ENCODE measurements at places on chromosomes 3 and 15.

DNA sequence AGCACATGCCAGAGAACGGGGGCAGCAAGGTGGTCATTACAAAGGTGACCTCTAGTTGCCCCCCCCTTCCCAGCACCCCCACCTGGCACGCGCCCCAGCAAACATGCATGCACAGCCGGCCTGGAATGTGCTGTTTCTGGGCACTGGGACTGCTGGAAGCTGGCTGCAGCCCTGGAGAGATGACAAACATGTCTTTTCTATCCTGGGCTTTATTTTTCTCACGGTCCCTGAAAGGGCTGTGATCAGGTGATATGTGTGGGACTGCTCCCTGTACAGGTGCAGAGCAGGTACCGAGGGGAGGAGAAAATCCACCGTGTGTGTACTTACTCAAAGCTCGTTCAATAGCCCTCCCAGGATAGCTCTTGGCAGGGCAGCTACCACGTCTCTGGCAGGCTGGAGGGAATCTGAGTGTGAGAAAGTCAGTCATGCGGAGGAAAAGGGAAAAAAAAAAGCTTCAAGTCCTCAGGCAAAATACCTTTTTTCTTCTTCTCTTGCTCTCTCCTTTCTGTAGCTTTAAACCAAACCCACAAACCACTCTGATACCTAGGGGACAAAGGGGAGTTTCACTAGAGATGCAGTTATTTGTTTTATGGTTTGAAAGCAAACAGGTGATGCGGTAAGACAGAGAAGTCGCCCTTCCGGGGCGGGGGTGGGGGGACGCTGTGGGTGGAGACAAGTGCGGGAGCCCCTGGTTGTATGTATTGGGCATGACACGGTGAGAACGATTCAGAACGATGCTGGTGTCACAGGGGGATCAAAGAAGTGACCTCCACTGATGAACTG, 5.0 kb upstream of the HES1 start:
- H3K4me3 ChIP-seq = no peak overlapping the region
- peak overlapping the region; percentile 28 for H3K27ac ChIP-seq
- H3K4me1 ChIP-seq = peaks cover 27% of the 10 kb centered on the region
- H3K27me3 ChIP-seq = peaks cover 61% of the 10 kb centered on the region

- H3K4me3 ChIP-seq = no peak overlapping the region
- DNase-seq = no peak
- peaks cover 6% of the 10 kb centered on the region for H3K27me3 ChIP-seq
- no peak overlapping the region for H3K27ac ChIP-seq
- H3K4me1 ChIP-seq = no peaks in the 10 kb centered on the region
Measured at GRCh38 chr3:56952061-56952460, 108.4 kb upstream of the SPATA12 start.

DNA sequence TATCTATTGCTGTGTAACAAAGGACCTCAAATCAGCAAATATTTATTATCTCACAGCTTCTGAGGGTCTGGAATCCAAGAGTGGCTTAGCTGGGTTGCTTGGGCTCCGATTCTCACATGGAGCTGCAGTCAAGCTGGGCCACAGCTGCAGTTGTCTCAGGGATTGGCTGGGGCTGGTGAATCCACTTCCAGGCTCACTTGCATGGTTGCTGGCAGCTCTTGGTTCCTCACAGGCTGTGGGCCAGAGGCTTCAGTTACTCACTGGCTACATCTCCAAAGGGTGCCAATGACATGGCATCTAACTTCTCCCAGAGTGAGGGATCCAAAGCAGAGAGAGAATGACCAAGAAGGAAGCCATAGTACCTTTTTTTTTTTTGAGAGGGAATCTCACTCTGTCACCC, 13.9 kb upstream of the SYNM start:
- H3K27ac ChIP-seq = no peak overlapping the region
- H3K4me1 ChIP-seq = no peaks in the 10 kb centered on the region
- no peaks in the 10 kb centered on the region for H3K36me3 ChIP-seq
- H3K4me3 ChIP-seq = no peak overlapping the region

DNA sequence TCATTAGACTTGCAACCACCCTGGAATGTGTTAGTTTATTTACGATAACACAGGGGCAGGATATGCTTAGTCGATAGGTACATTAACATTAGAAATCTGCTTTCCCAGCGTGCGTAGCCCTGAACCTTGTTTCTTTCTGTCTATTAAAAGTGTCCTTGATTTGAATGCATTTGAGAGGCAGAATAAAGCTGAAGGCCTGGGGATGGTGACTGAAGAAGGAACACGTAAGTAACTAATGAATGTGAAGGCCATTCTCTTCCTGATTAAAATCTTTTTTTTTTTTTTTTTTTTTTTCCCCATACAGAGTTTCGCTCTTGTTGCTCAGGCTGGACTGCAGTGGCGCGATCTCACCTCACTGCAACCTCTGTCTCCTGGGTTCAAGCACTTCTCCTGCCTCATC, 142.8 kb upstream of the CHRM5 start:
- H3K27me3 ChIP-seq = peaks cover 16% of the 10 kb centered on the region
- no peaks in the 10 kb centered on the region for H3K4me1 ChIP-seq
- peaks cover 8% of the 10 kb centered on the region for H3K36me3 ChIP-seq

- H3K27ac ChIP-seq = no peak overlapping the region
- H3K36me3 ChIP-seq = no peaks in the 10 kb centered on the region
- H3K27me3 ChIP-seq = peaks cover 16% of the 10 kb centered on the region
- H3K4me3 ChIP-seq = no peak overlapping the region
- peaks cover 3% of the 10 kb centered on the region for H3K4me1 ChIP-seq
Measured at GRCh38 chr3:32842531-32842931, 24.7 kb downstream of the TRIM71 start.

DNA sequence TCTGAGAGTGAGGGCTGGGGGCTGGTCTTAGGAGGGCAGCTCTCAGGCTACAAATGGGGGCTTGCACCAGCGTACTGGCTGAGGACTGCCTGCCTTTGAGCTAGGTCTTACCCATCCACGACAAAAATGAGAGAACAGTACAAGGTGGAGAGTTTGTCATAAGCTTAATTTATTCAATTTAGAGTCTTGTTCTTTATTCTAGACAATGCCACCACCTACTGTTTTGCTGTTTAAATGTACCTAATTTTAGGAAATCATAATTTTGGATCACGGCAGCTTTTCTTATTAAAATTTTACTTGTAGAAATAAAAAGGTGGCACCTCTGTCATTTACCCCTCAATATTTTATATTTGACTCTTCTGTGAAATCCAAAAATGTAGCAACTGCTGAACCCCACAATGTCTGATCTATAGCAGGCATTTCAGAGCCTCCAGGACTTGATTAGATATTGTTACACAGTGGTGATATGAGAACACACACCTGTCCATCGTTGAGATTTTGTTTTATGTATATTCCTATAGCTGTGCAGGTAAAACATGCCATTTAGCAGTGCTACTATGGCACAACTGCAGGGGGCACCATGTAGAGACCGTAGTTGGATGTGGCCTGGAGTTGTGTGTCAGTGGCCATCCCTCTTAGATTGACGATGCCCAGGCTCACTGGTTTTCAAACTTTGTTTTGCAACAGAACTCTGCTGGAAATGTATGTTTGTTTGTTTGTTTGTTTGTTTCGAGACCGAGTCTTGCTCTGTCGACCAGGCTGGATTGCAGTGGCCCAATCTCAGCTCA, 88.6 kb downstream of the SLCO3A1 start:
- H3K4me3 ChIP-seq = peak overlapping the region; percentile 65
- H3K27ac ChIP-seq = no peak overlapping the region
- no peaks in the 10 kb centered on the region for H3K36me3 ChIP-seq
- no peaks in the 10 kb centered on the region for H3K27me3 ChIP-seq
- H3K4me1 ChIP-seq = peaks cover 5% of the 10 kb centered on the region
- DNase-seq = no peak

DNA sequence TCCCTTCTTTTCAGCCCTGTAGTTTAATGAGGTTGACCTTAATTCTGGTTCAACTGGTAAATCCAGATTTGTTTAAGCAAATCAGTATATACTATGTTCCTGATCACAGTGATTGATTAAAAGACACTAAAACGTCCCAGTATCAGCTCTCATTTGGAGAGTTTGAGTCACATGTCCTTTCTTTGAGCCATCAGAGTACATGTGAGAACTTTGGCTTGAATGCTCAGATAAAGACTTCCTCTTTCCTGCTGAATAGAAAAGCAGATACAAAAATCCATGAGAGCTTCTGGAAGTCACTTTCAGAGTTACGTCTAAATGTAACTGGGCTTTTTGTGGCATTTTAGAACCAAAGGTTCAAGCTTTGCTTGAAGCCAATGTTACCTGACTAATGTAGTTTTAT, 341.8 kb upstream of the SATB1 start:
- no peaks in the 10 kb centered on the region for H3K4me1 ChIP-seq
- no peak for DNase-seq
- no peaks in the 10 kb centered on the region for H3K36me3 ChIP-seq
- no peaks in the 10 kb centered on the region for H3K27me3 ChIP-seq
- H3K27ac ChIP-seq = no peak overlapping the region

GRCh38 chr3:46509661-46510187, 11.9 kb downstream of the RTP3 start:
- H3K36me3 ChIP-seq = no peaks in the 10 kb centered on the region
- H3K4me3 ChIP-seq = no peak overlapping the region
- no peaks in the 10 kb centered on the region for H3K4me1 ChIP-seq

GRCh38 chr3:182122779-182123178, 411.1 kb downstream of the SOX2 start:
- H3K4me3 ChIP-seq = no peak overlapping the region
- no peak overlapping the region for H3K27ac ChIP-seq
- H3K27me3 ChIP-seq = no peaks in the 10 kb centered on the region
- no peak for DNase-seq
- no peaks in the 10 kb centered on the region for H3K36me3 ChIP-seq

DNA sequence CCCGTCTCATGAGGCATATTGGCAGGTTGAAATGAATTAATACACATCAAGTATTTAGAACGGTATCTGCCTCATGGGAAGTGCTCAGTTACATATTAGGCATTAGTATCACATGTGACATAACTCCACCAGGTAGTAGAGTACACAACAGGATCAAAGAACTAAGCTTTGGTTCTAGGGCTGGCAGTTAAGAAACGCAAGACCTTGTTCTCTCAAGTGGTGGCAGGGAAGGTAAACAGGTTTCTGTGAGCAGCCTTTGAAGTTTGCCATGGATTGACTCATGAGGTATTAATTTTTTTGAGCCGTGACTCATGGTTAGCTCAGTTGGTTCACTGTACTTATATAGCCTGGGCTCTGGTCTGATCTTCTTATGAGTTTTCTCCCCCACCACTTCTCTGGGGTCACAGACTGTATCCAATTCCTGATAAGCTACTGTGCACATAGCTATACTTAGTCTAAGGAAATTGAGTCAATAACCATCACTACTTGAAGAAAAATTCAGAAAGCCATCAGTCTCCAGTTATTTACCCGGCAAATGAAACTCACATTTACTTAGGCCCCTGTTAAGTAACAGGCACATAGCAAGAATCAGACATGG, 155.6 kb upstream of the STT3B start:
- no peaks in the 10 kb centered on the region for H3K36me3 ChIP-seq
- H3K27me3 ChIP-seq = no peaks in the 10 kb centered on the region
- H3K27ac ChIP-seq = no peak overlapping the region
- peak; percentile 36 for DNase-seq

GRCh38 chr3:14532691-14533456, 7.3 kb downstream of the GRIP2 start:
- H3K4me3 ChIP-seq = no peak overlapping the region
- no peak overlapping the region for H3K27ac ChIP-seq
- H3K36me3 ChIP-seq = no peaks in the 10 kb centered on the region
- H3K4me1 ChIP-seq = peaks cover 5% of the 10 kb centered on the region

DNA sequence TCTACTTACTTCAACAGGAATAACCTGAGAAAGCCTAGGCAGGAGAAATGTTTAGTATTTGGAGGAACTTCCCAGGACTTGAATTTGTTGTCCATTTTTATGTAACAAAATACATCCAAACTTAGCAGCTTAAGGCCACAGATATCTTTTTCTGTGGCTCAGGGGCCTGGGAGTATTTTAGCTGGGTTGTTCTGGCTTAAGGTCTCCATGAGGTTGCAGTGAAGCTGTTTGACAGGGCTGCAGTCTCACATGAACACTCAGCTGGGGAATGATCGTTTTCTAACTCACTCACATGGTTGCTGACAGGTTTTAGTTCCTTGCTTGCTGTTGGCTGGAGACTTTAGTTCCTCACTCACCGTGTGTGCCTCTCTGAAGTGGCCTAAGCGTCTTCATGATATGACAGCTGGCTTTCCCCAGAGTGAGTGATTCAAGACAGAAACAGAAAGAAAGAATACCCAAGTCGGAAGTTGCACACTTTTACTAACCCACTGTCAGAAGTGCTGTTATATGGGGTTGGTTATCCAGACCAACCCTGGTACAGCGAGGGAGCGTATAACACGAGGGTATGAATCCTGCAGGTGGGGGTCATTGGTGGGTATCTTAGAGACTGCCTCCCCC, 229.7 kb upstream of the TBL1XR1 start:
- no peaks in the 10 kb centered on the region for H3K36me3 ChIP-seq
- H3K27me3 ChIP-seq = no peaks in the 10 kb centered on the region
- H3K4me3 ChIP-seq = no peak overlapping the region
- no peak for DNase-seq

- no peaks in the 10 kb centered on the region for H3K36me3 ChIP-seq
- no peaks in the 10 kb centered on the region for H3K27me3 ChIP-seq
- H3K4me3 ChIP-seq = no peak overlapping the region
- peaks cover 21% of the 10 kb centered on the region for H3K4me1 ChIP-seq
- DNase-seq = peak; percentile 70
Measured at GRCh38 chr3:8497582-8497981, 4.0 kb upstream of the LMCD1 start.

DNA sequence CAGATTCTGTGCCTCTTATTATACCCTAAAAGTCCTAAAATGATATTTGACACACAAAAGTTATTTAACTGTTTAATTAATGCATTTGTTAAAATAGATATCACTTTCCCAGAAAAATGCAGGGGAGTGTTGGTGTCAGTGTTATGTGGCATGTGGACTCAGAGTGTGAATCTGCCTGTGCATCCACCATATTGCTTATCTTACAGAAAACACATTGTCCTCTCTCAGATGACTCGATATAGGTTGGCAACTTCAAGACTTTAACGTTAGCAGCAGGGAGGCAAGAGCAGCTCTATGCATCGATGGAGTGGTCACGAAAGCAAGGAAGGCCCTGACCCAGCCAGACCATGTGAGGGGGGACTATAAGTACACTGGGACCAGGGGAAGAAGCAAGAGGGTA, 165.4 kb upstream of the DCBLD2 start:
- no peak overlapping the region for H3K27ac ChIP-seq
- no peaks in the 10 kb centered on the region for H3K4me1 ChIP-seq
- no peak overlapping the region for H3K4me3 ChIP-seq

GRCh38 chr15:94586099-94586498, 354.7 kb downstream of the MCTP2 start:
- H3K27me3 ChIP-seq = no peaks in the 10 kb centered on the region
- H3K4me3 ChIP-seq = no peak overlapping the region
- H3K4me1 ChIP-seq = no peaks in the 10 kb centered on the region
- DNase-seq = no peak
- H3K27ac ChIP-seq = no peak overlapping the region

All from mesenchymal stem cell (in vitro differentiated cells and primary cell).